Progenitor cell of endocrine pancreas (in vitro differentiated cells): ENCODE measurements at places on chromosomes 4 and X. TPM values are rescaled to one million over a fixed set of nuclear protein-coding genes. Genes with fewer than 3 reads are reported as not detected.
A peak's percentile ranks its signal among the peaks of the same experiment; 100 is the strongest.

Gene YY2
- 2.2 and 2.3 TPM in 2 replicates for total RNA-seq

DNA sequence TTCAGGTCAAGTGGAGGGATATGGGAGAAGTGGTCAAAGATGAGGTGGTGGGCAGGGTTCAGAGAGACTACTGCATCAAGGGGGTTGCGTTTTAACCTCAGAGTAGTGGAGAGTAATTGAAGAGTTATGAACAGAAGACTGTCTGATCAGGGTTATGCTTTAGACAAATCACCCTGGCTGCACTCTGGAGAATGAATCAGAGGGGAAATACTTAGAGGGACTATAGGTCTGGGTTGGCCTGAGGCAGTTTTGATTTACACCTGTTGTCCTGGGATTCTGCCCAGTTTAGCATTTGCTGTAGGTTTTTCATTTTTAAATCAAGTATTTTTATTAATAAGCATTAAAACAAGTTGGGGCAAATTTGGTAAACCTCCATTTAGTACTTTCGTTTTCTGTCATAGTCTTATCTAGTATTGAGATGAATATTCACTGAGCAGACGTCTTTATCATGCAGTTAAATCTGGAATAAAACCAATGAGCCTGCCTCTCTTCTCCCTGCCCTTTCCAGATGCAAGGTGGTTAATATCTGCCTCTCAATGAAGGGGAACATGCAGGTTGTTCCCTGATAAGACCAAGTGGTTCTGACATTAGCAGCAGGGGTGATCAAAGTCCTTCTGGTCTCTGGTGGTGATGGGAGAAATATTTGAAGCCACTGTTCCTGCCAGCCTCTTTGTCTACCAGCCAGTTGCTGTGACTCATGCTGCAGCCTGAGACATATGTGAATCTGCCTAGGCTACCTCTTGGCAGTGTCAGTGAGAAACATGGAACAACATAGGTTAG, 116.0 kb upstream of the RPS6KA3 start:
- peaks cover 24% of the 10 kb centered on the region for H3K4me1 ChIP-seq
- DNase-seq, result no peak
- H3K27ac ChIP-seq, result no peak overlapping the region
- H3K4me3 ChIP-seq, result no peak overlapping the region
- no peaks in the 10 kb centered on the region for H3K36me3 ChIP-seq
- H3K27me3 ChIP-seq, result no peaks in the 10 kb centered on the region

GRCh38 chrX:12060489-12061260, 77.6 kb upstream of the FRMPD4 start:
- no peak for DNase-seq
- no peaks in the 10 kb centered on the region for H3K4me1 ChIP-seq
- H3K4me3 ChIP-seq, result no peak overlapping the region
- no peak overlapping the region for H3K27ac ChIP-seq
- H3K36me3 ChIP-seq, result no peaks in the 10 kb centered on the region
- no peaks in the 10 kb centered on the region for H3K27me3 ChIP-seq

DNA sequence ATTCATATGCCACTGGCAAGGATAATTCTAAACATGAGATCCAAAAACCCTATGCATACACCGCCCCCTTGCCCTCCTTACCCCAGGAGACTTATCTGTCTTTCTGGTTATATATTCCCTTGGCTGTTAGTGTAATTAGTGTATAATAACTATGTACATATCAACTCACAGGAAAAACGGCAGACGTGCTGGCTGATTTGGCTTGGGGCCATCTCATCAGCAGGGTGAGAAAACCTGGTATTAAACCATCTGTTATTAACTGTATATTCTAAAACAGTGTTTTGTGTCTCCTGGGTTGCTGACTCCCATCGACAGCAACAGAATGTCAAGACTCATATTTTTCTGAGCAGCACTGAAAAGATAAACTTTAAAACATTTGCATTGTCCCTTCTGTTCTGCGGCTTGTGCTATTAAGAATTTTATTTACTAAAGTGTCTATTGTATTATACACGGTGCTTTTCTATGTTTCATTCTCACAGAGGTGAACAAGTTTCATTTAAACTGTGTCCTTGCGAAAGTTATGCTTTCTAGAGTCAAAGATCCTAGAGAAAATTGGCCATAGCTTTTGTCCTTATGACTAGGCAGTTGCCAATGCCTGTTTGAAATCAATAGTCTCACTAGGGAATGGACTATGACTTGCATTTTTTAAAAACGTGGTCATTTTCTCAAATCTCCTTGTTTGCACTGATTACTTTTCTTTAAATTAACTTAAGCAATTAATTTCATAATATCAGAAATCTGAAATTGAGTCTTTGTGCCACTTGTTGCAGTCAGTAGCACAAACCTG, 211.5 kb upstream of the MID1 start:
- DNase-seq, result no peak
- peak overlapping the region; percentile 80 for H3K4me3 ChIP-seq
- peaks cover 13% of the 10 kb centered on the region for H3K4me1 ChIP-seq
- no peaks in the 10 kb centered on the region for H3K27me3 ChIP-seq
- peak overlapping the region; percentile 76 for H3K27ac ChIP-seq

Gene PSAPL1
- total RNA-seq, result 0.14 and 0.38 TPM in 2 replicates

Gene MAGEE2
- not detected in 2 replicates for total RNA-seq

DNA sequence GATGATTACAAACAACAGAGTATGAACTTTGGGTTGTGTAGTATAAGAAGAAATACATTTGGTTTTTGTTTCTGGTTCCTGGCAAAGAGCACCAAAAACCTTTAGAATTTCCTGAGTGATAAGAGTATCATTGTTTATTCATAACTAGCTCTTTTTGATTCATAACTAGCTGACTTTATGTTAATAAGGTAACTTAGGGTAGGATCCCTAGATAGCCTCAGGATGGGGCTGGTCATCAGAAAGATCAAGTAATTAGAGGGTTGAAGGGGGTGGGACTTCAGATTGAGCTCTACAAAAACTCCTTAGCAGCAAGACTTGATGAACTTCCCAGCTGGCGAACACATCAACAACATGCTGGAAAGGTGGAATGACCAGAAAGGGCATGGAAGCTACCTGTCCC, 166.5 kb downstream of the SCFD2 start:
- H3K36me3 ChIP-seq, result no peaks in the 10 kb centered on the region
- no peak overlapping the region for H3K27ac ChIP-seq
- H3K4me3 ChIP-seq, result no peak overlapping the region
- DNase-seq, result no peak
- peaks cover 19% of the 10 kb centered on the region for H3K4me1 ChIP-seq

Gene NMU
- 0.77 and 1.7 TPM in 2 replicates for total RNA-seq

DNA sequence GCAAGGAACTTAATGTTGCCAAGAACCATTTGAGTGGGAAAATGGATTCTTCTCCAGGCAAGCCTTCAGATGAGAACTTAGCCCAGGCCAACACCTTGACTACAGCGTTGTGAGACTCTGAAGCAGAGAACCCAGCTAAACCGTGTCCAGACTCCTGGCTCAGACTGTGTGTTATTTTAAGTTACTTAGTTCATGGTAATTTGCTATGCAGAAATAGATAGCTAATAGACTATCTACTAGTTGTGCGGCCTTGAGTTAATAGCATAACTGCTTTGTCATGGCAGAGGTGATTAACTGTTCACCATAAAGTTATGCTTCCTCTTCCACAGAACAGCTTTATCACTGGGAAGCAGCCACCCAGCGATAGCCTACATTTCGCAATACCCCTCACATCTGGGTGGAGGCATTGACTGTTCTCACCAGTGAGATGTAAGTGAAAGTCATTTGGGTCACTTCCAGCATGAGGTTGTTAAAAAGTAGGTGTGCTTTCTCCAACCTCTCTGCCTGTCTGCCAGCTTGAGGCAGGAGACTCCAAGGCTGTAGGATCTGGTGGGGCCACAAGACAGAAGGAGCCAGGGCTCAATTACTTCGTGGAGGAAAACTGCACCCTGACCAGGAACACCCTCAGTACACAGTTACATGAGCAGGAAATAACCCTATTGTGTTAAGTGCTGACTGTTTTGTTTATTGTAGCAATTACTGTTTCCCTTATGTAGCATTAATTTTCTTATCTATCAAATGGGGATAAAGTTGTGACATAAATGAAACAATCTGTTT, 94.2 kb downstream of the GPAT3 start:
- H3K27me3 ChIP-seq, result no peaks in the 10 kb centered on the region
- no peak overlapping the region for H3K4me3 ChIP-seq
- H3K27ac ChIP-seq, result no peak overlapping the region
- peaks cover 2% of the 10 kb centered on the region for H3K4me1 ChIP-seq
- H3K36me3 ChIP-seq, result no peaks in the 10 kb centered on the region
- DNase-seq, result no peak

DNA sequence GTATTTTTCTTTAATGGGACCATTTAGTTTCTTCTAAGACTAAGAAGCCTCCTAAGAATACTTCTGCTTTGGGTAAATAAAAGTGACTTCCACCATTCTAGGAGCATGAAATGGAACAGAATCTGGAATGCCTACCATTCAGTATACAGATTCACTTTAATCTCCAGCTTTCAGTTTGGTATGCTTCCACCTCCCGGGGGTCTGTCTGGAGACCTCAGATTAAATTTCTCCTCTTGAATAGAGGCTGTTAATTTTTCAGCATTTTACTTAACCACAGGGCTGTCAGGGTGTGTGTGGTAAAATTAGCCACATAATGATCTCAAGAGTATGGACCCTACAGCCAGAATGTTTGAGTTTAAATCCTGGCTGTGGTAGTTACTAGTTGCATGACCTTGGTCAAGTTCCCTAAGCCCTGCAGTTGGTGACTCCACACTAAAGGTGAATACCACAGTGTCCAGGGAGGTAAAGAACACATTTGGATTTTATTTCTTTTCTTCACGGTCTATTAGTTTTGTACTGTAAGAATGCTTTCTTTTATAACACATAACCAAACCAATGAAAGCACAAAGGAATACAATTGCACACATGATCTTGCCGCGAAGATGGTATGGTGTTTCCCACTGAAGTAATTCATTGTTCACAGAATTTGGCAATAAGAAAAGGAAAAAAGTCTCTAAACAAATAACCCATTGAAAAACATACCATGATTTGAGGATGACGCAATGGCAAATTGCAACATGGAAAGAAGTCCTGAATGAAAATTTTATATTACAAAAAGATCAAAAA, 37.3 kb upstream of the TRIM2 start:
- DNase-seq, result no peak
- H3K27me3 ChIP-seq, result peaks cover 1% of the 10 kb centered on the region
- H3K4me1 ChIP-seq, result no peaks in the 10 kb centered on the region
- H3K36me3 ChIP-seq, result peaks cover 1% of the 10 kb centered on the region
- no peak overlapping the region for H3K27ac ChIP-seq

Gene YTHDC1
- 162 and 188 TPM in 2 replicates for total RNA-seq
